ENCODE measurements at places on chromosomes 7 and 10.

DNA sequence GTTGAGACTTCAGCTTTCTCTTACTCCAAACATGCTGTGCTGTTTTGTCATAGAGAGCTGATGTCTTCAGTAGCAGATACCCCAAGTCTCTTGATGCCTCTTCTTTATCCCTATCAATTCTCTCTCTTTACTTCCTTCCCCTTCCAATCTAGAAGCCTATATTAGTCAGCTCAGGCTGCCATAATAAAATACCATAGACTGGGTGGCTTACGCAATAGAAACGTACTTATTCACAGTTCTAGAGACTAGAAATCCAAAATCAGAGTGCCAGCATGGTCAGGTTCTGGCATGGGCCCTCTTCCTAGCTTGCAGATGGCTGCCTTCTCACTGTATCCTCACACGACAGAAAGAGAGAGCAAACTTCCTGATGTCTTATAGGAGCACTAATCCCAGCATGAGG is 9.0 kb upstream of the GARS1 start:
- no peak for DNase-seq

GRCh38 chr7:103462358-103462757 is 16.4 kb upstream of the SLC26A5 start:
- no peak for DNase-seq

- no peak for DNase-seq
These were observed 155.6 kb downstream of the PKD1L1 start for GRCh38 chr7:47792521-47793121.

- no peak for DNase-seq
These were observed 420.3 kb downstream of the PHTF2 start for GRCh38 chr7:78218876-78219275.
